WTC11 (cell line): ENCODE measurements at places on chromosomes 5 and 9. TPM values are rescaled to one million over a fixed set of nuclear protein-coding genes. Genes with fewer than 3 reads are reported as not detected.

SPINK7 gene
- not detected in 3 replicates for total RNA-seq

DNA sequence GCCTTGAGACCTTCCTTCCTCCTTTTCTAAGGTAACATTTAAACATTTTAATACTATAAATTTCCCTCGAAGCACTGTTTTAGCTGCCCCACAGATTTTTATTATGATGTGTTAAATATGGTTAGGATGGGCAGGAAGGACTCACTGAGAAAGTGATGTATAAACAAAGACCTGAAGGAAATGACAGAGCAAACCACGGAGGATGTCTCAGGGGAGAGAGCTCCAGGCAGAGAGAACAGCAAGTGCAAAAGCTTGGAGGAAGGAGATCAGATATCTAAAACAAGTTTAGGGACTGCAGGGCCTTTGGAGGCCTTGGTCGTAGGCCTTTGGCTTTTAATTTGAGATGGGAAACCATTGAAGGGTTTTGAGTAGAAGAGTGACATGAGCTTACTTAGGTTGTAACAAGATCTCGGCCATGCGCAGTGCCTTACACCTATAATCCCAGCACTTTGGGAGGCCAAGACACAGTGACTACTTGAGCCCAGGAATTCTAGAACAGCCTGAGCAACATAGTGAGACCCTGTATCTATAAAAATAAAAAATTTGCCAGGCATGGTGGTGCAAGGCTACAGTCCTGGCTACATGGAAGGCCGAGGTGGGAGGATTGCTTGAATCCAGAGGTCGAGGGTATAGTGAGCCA lies 35.5 kb upstream of the LRRTM2 start:
- DNase-seq: no peak

GRCh38 chr9:4657426-4658159 lies 4.5 kb upstream of the PLPP6 start:
- no peak for DNase-seq

- peak; percentile 54 for DNase-seq
These were observed 9.9 kb upstream of the CXXC5 start for GRCh38 chr5:139638090-139638735.

DNA sequence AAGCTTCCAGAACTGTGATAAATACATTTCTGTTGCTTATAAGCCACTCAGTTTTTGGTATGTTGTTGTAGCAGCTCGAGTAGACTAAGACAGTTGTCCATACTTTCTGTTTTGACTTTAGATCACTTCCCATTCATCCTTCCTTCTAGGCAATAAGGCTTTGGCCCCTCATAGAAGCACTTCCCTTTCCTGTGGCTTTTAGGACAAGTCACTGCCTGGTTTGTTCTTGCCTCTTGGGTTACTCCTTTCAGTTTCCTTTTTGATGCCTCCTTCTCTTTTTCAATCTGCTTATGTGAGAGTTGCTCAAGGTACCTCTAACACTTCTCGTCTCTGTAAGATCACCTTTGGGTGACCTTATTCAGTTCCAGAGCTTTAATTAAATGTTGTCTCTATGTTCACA lies 72.4 kb upstream of the NTRK2 start:
- DNase-seq: no peak

DNA sequence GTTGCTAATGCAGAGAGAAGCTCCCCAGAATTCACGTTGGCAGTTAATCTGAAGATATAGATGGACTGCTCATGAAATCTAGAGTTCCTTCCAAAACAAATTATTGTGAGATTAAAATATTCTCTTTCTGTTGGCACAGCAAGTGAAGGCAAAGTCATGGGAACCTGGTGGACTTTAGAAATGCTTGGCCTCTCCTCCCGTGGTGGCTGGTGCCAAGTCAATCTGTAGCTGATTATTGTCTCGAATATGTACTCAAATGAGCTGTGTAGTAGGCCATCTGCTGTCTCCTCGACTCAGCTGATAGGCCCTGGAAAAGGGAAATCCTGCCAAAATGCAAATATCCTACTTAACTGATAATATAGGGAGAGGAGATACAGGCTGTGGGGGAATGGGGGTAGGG lies 69.3 kb downstream of the DAPK1 start:
- DNase-seq: no peak

DNA sequence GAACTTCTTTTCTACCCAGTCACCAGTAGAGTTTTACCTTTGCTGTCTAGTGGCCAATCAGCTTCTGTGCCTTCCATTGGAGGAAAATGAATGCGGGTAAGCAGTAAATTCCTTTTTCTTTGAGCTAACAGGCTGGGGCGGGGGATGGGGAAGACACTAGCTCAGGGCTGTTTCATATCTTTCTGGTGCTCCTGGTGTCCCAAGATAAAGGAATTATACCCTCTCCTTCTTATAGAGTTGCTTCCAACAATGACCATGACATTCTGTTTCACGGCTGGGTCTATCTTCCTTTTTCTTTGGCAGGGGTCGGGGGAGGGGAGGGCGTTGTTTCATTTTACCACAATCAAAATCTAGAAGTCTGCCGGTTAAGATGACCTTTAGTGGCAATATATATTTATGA lies 51.2 kb upstream of the RPS23 start:
- no peak for DNase-seq

- DNase-seq: no peak
These were observed 170.4 kb downstream of the PIK3R1 start for GRCh38 chr5:68385936-68386335.

GRCh38 chr5:32508806-32509805 lies 64.6 kb upstream of the ZFR start:
- no peak for DNase-seq

DNA sequence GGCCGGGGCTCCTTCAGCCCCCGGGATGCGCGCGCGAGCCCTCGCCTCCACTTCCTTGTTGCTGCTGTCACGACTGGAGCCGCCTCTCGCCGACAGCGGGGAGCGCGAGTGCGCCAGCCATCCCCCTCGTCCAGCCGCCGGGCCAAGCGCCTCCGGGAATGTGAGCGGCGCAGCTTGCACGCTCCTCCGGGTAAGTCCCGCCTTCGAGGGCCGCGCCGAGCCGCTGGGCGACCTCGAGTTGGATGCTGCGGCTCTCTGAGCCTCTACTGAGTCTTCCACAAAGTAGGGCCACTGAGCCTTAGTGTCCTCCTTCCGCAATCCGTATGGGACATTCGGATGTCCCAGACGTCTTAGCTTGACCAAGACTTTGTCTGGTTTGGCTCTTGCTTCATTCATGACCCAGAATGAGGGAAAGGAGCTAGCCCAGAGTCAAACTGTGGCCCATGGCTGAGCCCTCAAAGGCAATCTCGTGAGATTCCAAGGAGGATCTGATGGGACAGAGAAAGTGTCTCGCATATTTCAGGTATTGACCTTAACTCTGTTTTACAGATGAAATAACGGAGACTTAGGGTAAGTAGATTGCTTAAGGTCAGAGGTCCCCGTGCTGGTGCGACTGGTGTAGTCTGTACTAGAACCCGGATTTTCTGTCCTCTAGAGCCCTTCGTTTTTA lies 586 bp downstream of the HMGXB3 start:
- DNase-seq: peak; percentile 60

DNA sequence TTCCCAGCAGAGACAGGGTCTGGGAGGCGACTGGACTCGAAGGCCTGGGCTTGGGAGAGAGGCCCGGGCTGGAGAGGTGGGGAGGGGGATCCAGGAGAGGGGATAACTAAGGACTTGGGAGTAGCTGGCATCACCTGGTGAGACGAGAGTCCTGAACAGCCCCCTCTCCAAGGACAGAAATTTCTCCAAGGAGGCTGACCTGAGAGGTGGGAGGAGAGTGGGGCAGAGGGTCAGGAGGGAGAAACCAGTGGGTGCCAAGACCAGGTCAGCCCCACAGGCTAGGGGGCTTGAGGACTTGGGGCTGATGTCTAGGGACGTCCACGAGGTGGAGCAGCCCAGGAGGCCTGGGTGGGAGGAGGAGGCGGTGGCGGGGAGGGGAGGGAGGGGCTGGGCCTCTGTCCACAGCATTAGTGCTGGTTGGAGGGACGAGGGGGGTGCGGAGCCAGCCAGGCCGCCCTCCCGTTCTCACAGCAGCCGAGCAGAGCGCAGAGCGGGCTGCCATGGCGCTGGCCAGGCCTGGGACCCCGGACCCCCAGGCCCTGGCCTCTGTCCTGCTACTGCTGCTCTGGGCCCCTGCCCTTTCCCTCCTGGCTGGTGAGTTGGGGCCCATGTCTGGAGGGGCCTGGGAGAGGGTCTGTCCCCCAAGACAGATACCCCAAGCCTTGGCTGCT lies at the start of gene CRB2:
CRB2 (plus strand) TSS at position 437 of the 671 bp plus-strand sequence; CDS start at position 501, 64 bp downstream.
- peak; percentile 64 for DNase-seq
